NCI-H460 (cell line): ENCODE measurements at places on chromosomes 11 and 22.
A peak's percentile ranks its signal among the peaks of the same experiment; 100 is the strongest.

GRCh38 chr11:129965248-129965647, 37.4 kb downstream of the PRDM10 start:
- no peak for DNase-seq

GRCh38 chr22:19178657-19179496, at the start of gene SLC25A1:
Gene SLC25A1, minus strand, starts transcription at chr22:19178736. Its CDS starts 63 bp downstream, at chr22:19178673.
- peak; percentile 85 for DNase-seq

- DNase-seq: no peak
Observed at GRCh38 chr22:35330258-35330861, 30.7 kb downstream of the TOM1 start.

GRCh38 chr11:78798663-78799062, 224.0 kb upstream of the NARS2 start:
- no peak for DNase-seq

GRCh38 chr11:92107331-92107730, 117.3 kb upstream of the FAT3 start:
- DNase-seq: no peak

DNA sequence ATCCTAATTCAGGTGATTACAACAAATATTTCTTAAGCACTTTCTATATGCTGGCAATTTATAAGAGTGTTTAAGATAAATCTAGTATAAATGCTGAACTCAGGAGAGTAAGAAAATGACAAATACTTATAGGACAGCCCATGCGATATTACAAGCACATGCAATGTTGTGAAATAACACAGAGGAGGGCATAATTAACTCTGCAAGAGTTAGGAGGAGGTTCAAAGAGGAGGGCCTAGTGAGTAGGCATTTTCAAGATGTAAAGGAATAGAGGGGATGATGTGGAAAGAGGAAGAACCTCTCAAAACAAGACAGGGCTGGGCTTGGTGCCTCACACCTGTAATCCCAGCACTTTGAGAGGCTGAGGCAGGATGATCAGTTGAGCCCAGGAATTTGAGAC, 37.1 kb upstream of the IL17RA start:
- DNase-seq: no peak

GRCh38 chr22:49011379-49011768, 816.3 kb downstream of the BRD1 start:
- no peak for DNase-seq
